ENCODE measurements at places on chromosomes 11 and 22. TPM values are rescaled to one million over a fixed set of nuclear protein-coding genes. Genes with fewer than 3 reads are reported as not detected.

Gene SUSD2
- total RNA-seq, result 1.2 TPM

Gene MPZL3
- 11.7 TPM for total RNA-seq

Gene SPI1
- total RNA-seq, result not detected

Gene KRTAP5-10
- not detected for total RNA-seq

Data from HT-29 (cell line).